ENCODE measurements at places on chromosomes 3 and 15. TPM values are rescaled to one million over a fixed set of nuclear protein-coding genes. Genes with fewer than 3 reads are reported as not detected.

Gene C2CD4A
- polyA plus RNA-seq: not detected

Gene POLG
- polyA plus RNA-seq: 46.5 TPM

Gene HYAL1
- 0.14 TPM for polyA plus RNA-seq

Gene SPRED1
- polyA plus RNA-seq: 0.14 TPM

Gene ZIC1
- polyA plus RNA-seq: not detected

Gene CACNA1D
- not detected for polyA plus RNA-seq

Gene ZNF502
- 1.9 TPM for polyA plus RNA-seq

Gene ALDH1A2
- polyA plus RNA-seq: not detected

Gene ALDH1A3
- not detected for polyA plus RNA-seq

Gene MITF
- polyA plus RNA-seq: 0.54 TPM

Gene TM6SF1
- 0.29 TPM for polyA plus RNA-seq

Gene BSN
- polyA plus RNA-seq: 0.05 TPM

Gene FAM227B
- polyA plus RNA-seq: 13.3 TPM

Gene CFAP100
- polyA plus RNA-seq: not detected

Gene INKA1
- polyA plus RNA-seq: 35.5 TPM

Gene OSTN
- polyA plus RNA-seq: not detected

Gene NOX5
- not detected for polyA plus RNA-seq

Gene CCDC54
- polyA plus RNA-seq: not detected

Gene NAALADL2
- polyA plus RNA-seq: not detected

Gene PLA2G4F
- not detected for polyA plus RNA-seq

Gene CD96
- 84.7 TPM for polyA plus RNA-seq

Gene CCPG1
- 32.6 TPM for polyA plus RNA-seq

All from IgD-negative memory B cell (primary cell).